ENCODE measurements at places on chromosomes 4 and X.

GRCh38 chr4:17115583-17115982 lies 217.1 kb upstream of the LDB2 start:
- DNase-seq: no peak

- DNase-seq: no peak
Measured at GRCh38 chrX:84118769-84119168, 69.2 kb downstream of the RPS6KA6 start.

DNA sequence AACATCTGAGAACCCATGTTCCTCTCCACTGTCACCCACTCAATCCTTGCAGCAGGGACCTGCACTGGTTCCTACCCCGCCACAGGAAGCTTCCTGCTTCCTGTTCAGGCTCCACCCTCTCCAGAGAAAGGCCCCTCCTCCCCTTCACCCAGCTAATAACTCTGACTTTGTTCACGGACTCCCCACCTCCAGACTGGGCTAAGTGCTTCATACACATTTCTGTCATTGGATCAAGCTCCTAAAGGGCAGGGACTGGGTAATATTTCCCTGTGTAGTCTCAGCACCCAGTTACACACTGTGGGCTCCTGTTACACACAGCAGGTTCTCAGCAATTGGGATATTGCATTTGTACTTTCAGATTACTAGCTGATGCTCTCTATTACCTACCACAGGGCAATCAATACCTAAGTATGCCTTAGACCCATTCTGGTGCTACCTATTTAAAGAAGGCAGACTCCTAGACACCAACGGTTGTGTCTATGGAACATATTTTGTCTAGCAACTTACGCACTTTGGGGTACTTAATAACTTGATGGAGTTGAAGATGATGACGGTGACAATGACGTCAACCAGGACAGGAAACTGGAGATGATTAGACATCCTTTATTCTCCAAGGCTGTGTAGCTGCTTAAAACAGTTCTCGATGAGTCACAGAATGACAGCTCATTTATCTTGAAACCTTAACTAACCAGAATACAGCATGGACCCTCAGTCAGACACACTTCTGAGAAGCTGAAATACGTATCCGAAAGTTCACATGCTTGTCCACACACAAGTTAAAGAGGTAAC lies 58.1 kb downstream of the MAML3 start:
- no peak for DNase-seq

DNA sequence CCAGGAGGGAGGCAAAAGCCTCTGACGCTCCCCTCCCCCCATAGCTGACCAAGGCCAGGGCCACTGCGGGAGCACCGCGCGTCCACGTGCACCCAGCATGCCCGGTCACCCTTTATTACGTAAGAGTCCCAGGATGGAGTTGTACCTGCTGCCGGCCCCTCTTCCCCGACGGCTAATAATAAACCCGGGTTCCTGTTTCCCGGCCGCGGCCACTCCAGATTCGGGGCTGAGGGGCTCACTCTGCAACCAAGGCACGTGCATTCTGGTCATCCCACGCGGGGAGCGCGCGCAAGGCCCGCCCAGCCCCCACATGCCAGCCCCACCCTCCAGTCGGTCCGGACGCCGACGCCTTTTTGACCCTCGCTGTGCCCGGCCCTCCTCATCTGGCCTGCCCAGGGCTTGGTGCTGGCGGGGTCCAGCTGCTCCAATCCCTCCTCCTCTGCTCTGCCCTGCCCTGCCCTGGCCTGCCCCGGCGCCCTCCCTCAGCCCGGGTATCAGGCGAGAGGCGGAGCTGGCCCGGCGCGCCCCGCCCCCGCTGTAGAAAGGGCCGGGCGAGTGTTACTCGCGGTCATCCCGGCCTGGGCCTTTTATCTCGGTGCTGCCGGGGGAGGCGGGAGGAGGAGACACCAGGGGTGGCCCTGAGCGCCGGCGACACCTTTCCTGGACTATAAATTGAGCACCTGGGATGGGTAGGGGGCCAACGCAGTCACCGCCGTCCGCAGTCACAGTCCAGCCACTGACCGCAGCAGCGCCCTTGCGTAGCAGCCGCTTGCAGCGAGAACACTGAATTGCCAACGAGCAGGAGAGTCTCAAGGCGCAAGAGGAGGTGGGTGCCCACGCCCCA lies 2.6 kb downstream of the MID1IP1 start:
- peak; percentile 35 for DNase-seq

GRCh38 chrX:47197526-47197925 lies 3.9 kb downstream of the UBA1 start:
- no peak for DNase-seq

DNA sequence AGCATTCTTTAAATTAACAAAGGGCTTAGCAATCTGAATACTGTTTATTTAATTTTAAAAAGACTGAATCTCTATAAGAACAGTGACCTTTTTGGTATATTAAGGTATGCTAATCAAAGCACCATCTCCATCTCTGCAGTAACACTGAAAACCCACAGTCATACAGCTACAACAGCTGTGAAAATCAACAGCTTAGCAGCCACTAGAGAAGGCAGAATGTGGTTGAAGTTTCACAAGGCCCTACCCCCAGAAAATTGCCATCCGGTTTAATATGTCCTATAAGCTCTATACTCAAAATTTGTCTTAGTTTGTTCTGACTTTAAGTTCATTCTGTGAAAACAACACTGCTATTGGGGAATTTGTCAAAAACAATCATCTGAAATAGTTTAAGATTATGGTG lies 128.7 kb downstream of the OPHN1 start:
- DNase-seq: no peak

- DNase-seq: peak; percentile 30
Measured at GRCh38 chr4:184906480-184907097, 80.8 kb upstream of the ACSL1 start.

- no peak for DNase-seq
Measured at GRCh38 chr4:115323106-115323707, 209.8 kb upstream of the NDST4 start.

DNA sequence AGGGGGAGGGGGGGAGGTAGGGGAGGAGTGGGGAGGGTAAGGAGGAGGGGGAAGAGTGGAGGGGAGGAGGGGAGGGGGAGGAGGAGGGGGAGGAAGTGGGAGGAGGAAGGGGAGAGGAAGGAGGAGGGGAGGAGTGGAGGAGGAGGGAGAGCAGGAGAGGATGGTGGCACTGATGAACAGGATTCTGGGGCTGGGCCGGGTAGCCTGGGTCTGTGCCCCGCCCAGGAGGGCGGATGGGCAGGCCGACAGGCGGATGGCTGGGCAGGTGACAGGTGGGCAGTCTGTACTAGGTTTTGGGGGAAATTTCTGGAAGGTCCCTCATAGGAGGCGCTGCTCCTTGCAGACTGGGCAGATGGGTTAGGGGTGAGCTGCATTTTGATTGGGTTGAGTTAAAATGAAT lies 66.0 kb upstream of the ADRA2C start:
- DNase-seq: no peak

- DNase-seq: no peak
Measured at GRCh38 chr4:158490629-158491028, 31.1 kb upstream of the RXFP1 start.

GRCh38 chr4:37535872-37536271 lies 150.3 kb downstream of the RELL1 start:
- DNase-seq: no peak

- DNase-seq: no peak
Measured at GRCh38 chr4:123676890-123677229, 280.3 kb downstream of the SPRY1 start.
